ENCODE measurements at places on chromosomes 5 and 9.

GRCh38 chr5:108093186-108093585 lies 288.7 kb downstream of the FBXL17 start:
- no peak for DNase-seq

DNA sequence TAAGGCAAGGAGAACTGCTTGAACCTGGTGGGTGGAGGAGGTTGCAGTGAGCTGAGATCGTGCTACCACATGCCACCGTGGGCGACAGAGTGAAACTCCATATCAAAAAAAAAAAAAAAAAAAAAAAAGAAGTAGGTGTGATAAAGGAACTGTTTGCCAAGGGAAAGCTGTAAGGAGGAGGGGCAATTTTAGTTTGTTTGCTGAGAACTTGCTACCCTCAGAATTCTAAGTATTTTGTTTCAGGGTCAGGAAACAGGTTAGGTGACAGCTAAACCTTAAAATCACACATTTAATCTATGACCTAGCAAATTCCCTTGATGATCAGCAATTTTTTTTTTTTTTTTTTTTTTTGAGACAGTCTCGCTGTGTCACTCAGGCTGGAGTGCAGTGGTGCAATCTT lies 7.2 kb upstream of the ARRDC3 start:
- no peak for DNase-seq

DNA sequence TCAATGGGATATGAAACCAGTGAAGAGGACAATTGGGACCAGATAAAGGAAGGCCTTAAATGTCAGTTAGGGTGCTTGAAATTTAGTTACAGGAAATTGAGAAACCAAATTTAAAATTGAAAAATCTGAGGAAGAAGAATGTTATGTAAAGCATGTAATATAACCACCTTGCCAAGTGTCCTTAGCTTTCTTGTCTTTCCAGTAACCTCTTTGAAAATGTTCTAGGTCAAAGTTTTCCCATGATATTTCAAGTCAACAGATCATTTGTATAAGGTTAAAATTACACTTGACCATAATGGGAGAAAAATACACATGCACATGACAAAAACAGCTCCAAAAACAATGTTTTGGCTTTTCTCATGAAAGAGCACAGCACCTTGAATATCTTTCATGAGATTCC lies 21.1 kb downstream of the LOX start:
- no peak for DNase-seq

DNA sequence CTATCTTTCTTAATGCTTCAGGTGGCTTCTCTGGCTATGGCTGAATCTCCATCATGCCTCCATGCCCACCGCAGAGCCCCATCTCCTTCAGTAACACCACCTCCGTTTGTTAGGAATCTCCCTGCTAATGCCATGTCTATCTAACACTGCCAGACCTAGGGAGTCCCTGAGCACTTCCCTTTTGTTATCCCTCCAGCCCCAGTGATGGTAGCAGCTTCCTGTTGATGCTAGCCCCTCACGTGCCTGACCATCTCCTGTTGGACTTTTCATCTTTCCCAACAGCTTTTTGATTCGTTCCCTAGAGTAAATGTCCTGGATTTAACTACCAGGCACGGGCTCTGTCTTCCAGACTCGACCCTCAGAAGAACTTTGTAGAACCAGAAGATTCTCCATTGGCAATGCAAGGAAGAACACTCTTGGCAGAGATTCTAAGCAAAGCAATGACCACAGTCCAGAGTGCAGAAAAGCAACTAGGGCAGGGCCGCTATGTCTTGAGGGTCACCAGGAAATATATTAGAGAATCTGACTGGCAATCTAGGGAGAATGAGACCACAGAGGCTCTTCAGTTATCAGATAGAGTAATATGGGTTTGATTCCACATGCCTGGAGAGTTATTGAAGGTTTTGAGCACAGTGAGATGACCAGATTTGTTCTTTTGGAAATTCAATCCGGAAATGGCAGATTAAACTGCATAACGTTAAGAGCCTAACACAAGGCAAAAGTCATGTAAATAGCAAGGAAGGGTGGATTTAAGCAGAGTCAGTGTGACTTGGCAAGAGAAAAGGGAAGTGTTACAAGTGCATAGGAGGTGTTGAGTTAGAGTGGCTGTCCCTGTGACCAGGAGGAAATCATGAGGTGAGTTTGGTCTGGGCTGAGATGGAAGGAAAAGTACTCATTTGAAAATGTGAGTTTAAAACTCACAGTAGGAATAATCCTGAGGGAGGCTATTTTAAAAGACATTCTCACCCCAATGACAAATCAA lies 555.2 kb downstream of the ACTL7B start:
- DNase-seq: no peak

- no peak for DNase-seq
Measured at GRCh38 chr9:16505199-16505598, 365.3 kb downstream of the BNC2 start.

DNA sequence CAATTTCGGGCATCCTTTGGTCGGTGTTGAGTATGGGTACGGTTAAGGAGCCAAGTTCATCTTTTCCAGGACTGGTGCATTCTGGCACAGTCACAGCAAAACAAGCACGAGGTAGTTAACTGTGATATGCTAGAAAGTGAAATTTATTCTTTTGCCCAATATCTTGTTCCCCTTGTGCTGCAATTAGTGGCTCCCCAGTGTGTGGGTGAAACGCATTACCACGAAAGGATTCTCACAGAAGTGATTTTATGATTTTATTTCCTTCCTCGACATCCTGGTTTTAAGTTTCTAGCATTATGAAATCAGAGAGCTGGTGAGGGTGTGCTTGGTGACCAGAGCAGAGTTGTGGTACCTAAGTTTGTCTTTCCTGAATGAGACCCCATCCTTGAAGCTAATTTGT lies 1.5 kb downstream of the FRMPD1 start:
- DNase-seq: no peak

DNA sequence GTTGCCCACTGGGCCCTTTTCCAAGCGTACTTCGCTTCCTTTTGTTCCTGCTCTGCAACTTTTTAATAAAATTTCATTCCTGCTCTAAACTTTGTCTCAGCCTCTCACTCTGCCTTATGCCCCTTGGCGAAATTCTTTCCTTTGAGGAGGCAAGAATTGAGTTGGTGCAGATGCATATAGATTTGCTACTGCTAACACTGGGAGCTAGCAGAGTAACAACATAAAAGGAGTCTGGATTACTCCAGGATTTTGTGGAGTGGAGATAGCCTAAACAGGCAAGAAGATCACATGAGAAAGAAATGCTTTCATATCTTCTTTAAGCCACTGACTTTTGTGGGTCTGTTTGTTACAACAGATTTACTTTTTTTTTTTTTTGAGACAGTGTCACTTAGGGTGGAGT lies 12.9 kb upstream of the RFESD start:
- DNase-seq: no peak

- DNase-seq: no peak
Measured at GRCh38 chr9:129693741-129694140, 28.3 kb downstream of the PRRX2 start.

DNA sequence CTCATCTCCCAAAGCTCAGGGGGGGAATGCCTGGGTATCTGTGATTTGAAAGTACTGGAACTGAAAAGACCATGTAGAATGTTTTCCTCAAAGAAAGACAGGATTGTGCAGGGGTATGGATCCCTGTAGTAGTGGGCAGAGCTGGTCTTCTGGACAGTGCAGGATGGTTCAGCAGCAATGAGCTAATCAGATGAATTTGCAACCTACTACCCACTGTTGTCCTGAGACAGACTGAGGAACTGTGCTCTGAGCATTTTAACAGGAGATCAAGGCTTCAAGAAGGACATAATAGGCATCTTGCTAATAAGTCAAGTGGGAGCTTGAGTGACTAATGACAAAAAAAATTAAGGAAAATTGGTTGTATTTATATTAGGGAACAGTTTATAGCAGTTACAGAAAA lies 61.7 kb downstream of the FYB1 start:
- no peak for DNase-seq

- DNase-seq: no peak
Measured at GRCh38 chr5:154782812-154783592, 27.8 kb downstream of the LARP1 start.

- DNase-seq: no peak
Measured at GRCh38 chr5:68159224-68159951, 56.2 kb upstream of the PIK3R1 start.

- no peak for DNase-seq
Measured at GRCh38 chr5:162382839-162383238, 315.3 kb downstream of the GABRG2 start.

- DNase-seq: no peak
Measured at GRCh38 chr9:98318834-98319478, 63.5 kb upstream of the TBC1D2 start.

DNA sequence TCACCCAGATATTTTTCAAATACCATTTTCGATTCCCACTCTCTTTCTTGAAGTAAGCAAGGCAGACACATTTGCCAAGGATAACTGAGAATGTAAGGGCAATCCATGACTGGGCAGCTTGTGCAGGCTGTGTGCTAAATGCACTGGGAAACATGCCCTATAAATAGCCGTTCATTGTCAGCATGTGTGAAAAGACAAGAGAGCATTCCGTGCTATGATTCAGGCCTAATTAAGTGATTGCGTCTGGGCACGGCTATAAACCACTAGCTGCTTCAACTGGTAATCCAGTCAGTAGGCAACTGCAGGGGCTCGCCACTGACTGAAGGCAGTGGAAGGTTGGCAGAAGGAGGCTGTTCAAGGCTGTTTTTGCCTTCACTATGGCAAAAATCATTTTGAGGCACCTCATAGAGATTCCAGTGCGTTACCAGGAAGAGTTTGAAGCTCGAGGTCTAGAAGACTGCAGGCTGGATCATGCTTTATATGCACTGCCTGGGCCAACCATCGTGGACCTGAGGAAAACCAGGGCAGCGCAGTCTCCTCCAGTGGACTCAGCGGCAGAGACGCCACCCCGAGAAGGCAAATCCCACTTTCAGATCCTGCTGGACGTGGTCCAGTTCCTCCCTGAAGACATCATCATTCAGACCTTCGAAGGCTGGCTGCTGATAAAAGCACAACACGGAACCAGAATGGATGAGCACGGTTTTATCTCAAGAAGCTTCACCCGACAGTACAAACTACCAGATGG lies at the start of gene HSPB3:
Gene HSPB3, plus strand, starts transcription at position 287 of the 745 bp plus-strand sequence. Its CDS starts 91 bp downstream, at position 378.
- no peak for DNase-seq

GRCh38 chr9:21789541-21790037 lies 12.8 kb upstream of the MTAP start:
- peak; percentile 27 for DNase-seq

DNA sequence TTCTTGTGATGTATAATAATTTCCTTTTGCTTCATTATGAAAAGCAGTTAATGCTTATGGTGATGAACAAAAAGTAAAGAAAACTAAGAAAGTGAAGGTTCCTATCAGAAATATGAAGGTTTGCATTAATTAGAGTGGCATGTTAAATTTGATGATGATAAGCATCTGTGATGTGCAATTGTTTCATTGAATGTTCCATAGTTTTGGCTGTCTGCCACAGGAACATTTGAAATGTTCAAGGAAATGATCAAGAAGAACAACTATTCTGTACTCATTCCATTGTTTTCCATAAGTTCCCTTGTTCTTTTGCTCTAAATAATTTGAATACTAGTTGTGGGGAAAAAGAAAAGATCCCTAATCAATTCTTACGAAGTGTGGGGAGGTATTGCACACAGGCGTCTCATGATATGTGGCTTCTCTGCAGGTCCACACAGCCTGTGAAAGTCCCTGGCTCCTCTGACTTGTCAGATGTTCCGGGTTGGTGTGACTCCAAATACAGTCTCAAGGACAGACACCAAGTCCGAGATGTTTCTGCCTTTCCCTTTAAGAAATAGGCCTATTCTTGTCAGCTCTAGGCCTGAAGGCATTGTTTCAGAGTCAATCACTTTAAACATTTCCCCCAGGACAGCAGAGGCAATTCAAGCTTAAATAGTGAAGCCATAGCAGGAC lies 152.6 kb upstream of the MAST4 start:
- no peak for DNase-seq

DNA sequence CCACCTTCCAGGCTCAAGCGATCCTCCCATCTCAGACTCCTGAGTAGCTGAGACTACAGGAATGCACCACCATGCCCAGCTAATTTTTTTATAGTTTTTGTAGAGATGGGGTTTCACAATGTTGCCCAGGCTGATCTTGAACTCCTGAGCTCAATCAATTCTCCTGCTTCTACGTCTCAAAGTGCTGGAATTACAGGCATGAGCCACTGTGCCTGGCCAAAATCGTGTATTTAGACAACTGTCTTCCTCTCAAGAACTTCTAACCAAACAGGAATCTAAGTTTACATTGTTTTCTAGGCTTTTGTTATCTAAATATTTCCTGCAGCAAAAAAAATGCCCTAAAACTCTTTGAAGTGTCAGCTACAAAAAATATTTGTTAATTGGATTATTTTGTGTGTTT lies 78.8 kb downstream of the NLN start:
- DNase-seq: no peak

- no peak for DNase-seq
Measured at GRCh38 chr5:68140763-68141162, 74.8 kb upstream of the PIK3R1 start.

GRCh38 chr5:168295574-168296201 lies 4.2 kb downstream of the WWC1 start:
- DNase-seq: no peak

DNA sequence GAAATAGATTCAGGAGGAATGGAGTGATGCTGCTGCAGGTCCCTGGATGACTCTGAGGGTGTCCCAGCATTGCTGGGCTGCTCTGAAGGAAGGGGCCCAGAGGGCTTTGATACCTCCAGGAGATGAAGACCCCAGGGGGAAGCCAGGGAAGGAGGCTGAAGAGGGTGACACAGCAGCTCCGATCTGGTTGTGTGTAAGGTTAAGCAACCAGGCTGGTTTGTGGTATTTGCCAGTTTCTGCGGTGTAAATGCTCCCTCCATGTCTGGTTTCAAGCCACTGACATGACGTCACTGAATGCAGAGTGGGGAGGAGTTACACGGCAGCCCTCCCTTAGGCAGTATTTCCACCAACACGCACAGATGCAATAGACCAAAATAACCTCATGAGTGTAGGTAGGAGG lies 40.0 kb upstream of the ORM1 start:
- DNase-seq: no peak

- DNase-seq: no peak
Measured at GRCh38 chr5:153043886-153044285, 446.6 kb upstream of the GRIA1 start.

- no peak for DNase-seq
Measured at GRCh38 chr5:68587171-68587570, 371.6 kb downstream of the PIK3R1 start.

DNA sequence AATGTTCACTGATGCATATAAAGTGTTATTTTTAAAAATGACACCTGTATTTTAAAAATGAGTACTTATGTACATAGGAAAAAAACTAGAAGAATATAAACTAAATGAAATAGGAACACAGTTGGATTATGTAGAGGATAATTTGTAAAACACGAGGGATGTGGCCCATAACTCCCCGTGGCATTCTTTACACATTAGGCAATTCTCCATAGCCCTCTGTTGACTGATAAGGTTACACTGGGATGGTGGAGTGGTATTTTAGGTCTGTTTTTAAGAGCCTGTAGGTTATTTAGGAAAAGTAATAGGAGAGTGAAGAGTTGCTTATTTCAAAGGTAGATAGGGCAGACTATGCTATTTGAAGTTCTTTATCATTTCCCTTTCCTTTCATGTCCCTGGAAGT lies 1.8 kb downstream of the CAVIN4 start:
- no peak for DNase-seq

Measured in stimulated activated CD4-positive, alpha-beta T cell treated with anti-CD3 and anti-CD28 coated beads, Interleukin-4, amount 100 ng/mL, for 1 hour (primary cell).